Renal cortical epithelial cell (primary cell): ENCODE measurements at places on chromosomes 2 and 18. TPM values are rescaled to one million over a fixed set of nuclear protein-coding genes. Genes with fewer than 3 reads are reported as not detected.

UGT1A6 gene
- 206 and 675 TPM in 2 replicates for total RNA-seq

TLX2 gene
- 0.05 TPM in 1 of 2 replicates, not detected in the other for total RNA-seq

CLHC1 gene
- total RNA-seq = 1.9 and 22.3 TPM in 2 replicates

RAB6D gene
- 0.10 TPM in 1 of 2 replicates, not detected in the other for total RNA-seq

GCG gene
- total RNA-seq = not detected in 2 replicates

C2orf69 gene
- 12.2 and 12.9 TPM in 2 replicates for total RNA-seq

KRCC1 gene
- 30.7 and 31.6 TPM in 2 replicates for total RNA-seq

TMEM198 gene
- 1.6 and 2.2 TPM in 2 replicates for total RNA-seq

TIGD1 gene
- 2.3 and 3.4 TPM in 2 replicates for total RNA-seq

FOXI3 gene
- not detected in 2 replicates for total RNA-seq

SIGLEC15 gene
- total RNA-seq = 1.1 and 2.1 TPM in 2 replicates

SYT4 gene
- not detected in 2 replicates for total RNA-seq

EPHA4 gene
- total RNA-seq = 7.1 and 15.8 TPM in 2 replicates

TMEM150A gene
- total RNA-seq = 6.9 and 13.6 TPM in 2 replicates

TEX44 gene
- not detected in 2 replicates for total RNA-seq

CAPN10 gene
- total RNA-seq = 29.5 and 32.8 TPM in 2 replicates

PSD4 gene
- 13.5 and 28.7 TPM in 2 replicates for total RNA-seq

REG3A gene
- total RNA-seq = not detected in 2 replicates

NT5DC4 gene
- total RNA-seq = not detected in 2 replicates

NCKAP1 gene
- 212 and 333 TPM in 2 replicates for total RNA-seq

STARD6 gene
- total RNA-seq = 0.15 and 0.69 TPM in 2 replicates

PXDN gene
- total RNA-seq = 243 and 291 TPM in 2 replicates

IL1R2 gene
- 0.89 and 23.4 TPM in 2 replicates for total RNA-seq

PLCL1 gene
- under 0.01 and 1.2 TPM in 2 replicates for total RNA-seq

MTCL1 gene
- 35.6 and 107 TPM in 2 replicates for total RNA-seq

MC2R gene
- total RNA-seq = not detected in 2 replicates
